Aortic smooth muscle cell (primary cell): ENCODE measurements at places on chromosomes 4 and X. TPM values are rescaled to one million over a fixed set of nuclear protein-coding genes. Genes with fewer than 3 reads are reported as not detected.

Gene RGN
- total RNA-seq = 7.3 and 17.0 TPM in 2 replicates

Gene WNK3
- 0.12 and 0.26 TPM in 2 replicates for total RNA-seq

Gene SPACA5
- not detected in 2 replicates for total RNA-seq

Gene CYTL1
- total RNA-seq = 4.3 and 41.5 TPM in 2 replicates

Gene SULT1B1
- total RNA-seq = 3.0 and 4.6 TPM in 2 replicates
